ENCODE measurements at places on chromosomes 5 and 9.

DNA sequence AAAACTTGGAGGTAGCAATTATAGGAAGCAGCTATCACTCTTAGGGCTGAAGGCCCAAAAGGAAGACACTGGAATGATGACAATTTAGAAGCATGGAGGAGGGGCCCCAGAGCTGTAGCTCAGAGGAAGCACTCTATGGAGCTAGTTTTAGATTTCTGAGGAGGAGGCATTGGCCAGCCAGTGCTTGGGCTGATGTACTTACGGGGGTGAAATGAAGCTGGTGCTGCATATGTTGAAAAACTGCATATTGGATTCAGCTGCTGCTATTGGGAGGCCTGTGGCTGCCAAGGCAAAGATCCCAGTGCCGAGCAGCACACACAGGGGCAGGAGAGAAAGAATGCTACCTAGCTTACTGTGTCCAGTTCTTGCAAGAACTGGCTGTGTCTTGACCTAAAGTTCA, 53.9 kb upstream of the HMHB1 start:
- DNase-seq, result no peak

DNA sequence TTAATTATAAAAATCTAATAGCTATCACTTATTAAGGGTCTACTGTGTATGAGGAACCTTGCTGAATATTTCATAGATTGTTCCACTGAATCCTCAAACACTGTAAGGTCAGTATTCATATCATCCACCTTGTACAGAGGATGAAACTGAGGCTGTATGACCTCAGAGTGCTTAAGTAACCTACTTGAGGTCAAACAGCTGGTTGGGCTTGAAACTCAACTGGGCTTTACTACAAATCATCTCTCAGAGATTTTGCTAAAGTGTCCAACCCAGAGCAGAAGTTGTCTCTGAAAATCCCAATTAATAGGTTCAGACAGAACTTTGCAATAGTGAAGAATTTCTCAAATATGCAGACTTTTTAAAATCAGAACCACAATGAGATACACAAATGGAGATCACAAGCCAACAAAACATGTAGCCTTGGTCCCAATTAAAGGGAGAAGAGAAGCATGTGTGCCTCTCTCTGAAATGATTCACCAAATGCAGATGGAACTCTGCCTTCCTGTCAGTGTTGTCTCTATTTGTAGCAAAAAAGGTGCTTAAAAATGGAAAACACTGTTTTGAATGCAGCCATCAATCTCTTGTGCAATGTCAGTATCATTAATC, 131.4 kb downstream of the FAM114A2 start:
- DNase-seq, result no peak

DNA sequence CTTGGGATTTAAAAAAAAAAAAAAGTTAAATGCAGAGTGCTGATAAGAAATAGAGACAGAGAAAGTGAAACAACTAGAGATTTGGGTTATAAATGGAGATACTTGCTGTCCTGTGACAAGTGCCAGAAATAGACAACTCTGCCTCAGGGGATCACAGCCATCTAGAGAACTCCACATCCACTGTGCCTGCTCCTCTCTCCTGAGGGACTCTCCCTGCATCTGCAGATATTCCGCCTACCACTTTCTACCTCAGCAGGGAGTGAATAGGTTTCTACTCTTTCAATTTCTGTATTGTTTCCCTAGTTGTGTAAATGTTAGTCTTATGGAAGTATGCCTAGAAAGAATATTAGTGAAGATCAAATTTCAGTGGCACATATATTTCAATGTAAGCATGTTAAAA, 307.2 kb downstream of the HTR1A start:
- DNase-seq, result no peak

GRCh38 chr5:60066502-60066901, 173.0 kb upstream of the PDE4D start:
- DNase-seq, result no peak

DNA sequence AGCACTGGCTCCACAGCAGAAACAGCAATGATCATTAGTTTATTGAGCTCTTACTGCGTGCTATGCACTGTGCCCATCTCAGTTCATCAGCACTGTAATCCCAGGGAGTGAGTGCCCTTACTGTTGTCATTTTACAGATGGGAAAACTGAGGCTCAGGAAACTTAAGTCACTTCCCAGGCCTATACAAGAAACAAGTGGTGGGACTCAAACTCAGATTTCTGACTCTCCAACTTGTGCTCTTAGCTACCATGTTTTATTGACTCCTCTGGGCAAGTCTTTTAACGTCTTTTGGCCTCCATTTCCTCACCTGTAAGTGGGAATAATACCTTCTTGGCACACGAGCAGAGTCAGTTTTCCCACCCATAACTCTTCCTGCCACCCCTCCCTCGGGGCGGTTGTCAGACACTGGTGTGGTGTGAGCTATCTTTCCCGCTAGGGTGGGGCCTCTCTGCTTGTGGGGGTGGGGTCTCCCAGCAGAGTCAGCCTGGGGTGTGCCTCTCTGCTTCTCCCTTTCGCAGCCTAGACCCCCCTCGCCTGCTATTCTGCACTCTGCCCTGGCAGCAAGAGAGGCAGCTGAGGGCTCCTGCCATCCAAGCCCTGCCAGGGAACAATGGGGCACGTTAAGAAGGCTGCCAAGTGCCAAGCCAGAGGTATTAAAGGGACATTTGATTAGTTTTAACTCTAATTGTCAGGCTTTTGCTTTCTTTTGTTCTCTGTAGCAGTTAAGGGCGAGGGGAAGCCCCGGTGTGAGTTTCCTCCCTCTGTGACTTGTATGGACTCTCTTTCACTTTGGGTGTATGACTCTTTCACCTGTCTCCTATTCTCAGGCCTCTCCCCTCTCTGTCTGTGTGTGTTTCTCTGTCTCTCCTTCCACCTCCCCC, 12.1 kb downstream of the GALNT10 start:
- no peak for DNase-seq

DNA sequence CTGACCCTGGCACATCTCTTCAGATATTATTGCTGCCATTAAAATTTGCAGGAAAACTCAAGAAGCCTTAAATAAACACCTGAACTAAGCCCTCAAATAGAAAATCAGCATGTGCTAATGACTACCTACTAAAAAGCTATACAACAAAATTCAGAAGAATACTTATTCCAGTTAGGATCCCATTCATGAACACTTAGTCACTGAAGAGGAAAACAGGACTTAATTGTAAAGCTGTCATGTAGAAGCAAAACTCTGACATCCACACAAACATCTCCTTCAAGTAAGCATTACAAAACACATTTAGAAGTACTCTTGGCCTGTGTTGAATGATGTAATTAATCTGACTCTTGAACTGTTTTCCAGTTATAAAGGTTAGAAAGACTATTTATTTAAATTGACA, 19.9 kb downstream of the ELL2 start:
- DNase-seq, result no peak

DNA sequence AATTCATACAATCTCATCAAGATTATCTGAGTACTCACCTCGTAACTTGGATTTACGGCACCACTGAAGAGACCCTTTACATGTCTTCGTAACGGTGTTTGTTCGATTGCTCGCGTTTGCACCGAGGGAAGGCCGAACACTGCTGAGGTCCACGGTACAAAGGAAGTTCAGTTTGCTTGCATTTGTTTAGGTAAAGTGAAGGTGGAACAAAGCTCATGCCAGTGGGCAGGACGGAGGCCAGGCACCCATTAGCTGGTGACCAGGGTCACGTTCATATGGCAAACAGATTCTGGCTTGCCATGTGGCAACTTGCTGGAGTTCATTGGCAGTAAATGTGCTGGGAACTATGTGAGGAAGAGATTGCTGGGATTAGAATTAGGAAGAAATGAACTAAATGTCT, 164.8 kb downstream of the MACROH2A1 start:
- no peak for DNase-seq

DNA sequence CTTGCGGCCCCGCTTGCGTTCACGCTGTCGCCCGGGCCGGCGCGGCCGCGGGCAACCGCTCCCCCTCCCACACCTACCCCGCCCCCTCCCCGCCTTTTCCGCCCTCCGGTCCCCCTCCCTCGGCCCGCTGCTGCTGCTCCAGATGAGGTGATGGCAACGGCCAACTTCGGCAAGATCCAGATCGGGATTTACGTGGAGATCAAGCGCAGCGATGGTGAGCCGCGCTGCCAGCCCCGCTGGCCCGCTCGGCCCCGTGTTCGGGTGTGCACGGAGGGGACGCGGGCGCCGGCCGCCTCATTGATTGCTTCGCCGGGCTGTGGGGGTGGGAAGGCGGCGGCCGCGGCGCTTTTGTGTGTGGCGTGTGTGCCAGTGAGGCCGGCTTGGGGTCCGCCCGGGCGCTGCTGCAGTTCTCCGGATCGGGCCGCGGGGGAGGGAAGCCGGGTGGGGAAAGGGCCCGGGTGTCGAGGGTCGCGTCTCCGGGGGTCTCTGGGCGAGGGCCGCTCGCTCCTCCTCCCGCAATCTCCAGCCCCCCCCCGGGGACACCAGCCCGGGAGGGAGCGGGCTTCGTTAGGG, 403 bp downstream of the KIF2A start:
- DNase-seq, result peak; percentile 55

DNA sequence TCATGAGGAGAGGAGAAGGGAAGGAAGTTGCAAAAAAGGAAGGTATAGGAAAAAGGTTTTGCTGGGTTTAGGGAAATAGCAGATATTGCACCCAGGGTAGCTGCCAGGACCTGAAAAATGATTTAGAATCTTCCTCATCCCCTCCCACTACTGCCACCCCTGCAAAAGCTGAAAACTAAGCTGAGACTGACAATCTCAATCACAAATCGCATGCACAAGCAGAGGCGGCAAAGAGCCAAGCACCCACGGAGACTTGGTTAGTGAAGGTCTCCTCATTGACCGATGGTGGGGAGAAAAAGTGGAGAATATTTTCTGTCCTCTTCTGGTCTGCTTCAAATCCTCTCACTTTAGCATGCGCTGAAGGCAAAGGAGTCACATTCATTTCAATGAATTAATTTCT, 39.1 kb upstream of the PAM start:
- DNase-seq, result no peak

DNA sequence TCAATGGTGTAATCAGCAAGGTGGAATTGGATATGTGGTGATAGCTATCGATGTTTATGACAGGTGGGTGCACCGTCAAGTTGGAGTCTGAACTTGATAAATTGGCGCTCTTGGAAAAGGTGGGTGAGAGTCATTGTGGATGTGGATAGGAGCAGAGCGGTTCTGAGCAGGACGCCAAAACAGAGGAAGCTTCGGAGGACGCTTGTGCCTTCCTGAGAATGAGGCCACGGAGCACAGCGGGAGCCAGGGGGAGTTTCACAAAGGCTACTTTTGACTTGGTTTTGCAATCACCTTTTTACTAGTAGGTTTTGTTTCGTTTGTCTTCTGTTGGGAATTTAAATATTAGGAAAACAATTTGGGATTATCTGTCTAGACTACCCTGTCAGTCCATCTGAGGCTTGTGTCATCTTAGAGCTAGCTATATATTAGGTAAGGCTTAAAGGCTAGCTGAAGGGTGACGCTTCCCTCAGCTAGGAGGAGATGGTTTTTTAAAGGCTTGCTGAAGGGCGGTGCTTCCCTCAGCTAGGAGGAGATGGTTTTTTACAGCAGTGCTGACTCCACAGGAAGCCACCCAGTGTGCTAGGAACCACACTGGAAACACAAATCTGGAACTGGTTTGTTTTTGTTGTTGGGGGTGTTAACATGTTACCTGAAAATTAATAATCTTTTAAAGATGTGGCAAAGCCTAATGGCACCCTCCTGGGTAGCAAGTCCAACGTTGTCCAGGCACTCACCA, 142.4 kb upstream of the IRX4 start:
- no peak for DNase-seq

DNA sequence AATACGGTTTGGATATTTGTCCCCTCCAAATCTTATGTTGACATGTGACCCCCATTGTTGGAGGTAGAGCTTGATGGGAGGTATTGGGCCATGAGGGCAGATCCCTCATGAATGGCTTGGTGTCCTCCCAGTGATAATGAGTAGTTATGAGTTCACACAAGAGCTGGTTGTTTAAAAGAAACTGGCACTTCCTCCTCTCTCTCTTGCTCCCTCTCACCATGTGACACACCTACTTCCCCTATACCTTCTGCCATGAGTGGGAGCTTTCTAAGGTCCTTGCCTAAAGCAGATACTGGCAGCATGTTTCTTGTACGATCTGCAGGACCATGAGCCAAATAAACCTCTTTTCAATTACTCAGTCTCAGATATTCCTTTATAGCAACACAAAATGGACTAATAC, 132.0 kb downstream of the PIK3R1 start:
- no peak for DNase-seq

DNA sequence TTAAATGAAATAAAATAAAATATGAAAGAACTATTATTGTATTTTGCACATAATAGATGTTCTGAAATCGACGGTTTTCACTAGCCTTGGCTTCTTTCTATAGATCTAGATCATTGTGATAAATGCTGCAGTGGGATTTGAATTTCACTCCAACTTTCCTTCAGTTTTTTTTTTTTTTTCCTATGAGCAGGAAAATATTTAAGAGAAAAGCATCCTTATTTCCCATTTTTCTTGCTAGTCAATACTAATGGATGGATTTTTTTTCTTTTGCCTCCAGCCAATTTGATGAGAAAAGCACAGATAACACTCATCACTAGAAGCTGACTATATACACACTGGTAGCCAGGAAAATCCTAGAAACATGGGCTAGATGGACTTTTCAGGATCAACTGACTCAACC, 249.0 kb downstream of the NFIB start:
- DNase-seq, result no peak

DNA sequence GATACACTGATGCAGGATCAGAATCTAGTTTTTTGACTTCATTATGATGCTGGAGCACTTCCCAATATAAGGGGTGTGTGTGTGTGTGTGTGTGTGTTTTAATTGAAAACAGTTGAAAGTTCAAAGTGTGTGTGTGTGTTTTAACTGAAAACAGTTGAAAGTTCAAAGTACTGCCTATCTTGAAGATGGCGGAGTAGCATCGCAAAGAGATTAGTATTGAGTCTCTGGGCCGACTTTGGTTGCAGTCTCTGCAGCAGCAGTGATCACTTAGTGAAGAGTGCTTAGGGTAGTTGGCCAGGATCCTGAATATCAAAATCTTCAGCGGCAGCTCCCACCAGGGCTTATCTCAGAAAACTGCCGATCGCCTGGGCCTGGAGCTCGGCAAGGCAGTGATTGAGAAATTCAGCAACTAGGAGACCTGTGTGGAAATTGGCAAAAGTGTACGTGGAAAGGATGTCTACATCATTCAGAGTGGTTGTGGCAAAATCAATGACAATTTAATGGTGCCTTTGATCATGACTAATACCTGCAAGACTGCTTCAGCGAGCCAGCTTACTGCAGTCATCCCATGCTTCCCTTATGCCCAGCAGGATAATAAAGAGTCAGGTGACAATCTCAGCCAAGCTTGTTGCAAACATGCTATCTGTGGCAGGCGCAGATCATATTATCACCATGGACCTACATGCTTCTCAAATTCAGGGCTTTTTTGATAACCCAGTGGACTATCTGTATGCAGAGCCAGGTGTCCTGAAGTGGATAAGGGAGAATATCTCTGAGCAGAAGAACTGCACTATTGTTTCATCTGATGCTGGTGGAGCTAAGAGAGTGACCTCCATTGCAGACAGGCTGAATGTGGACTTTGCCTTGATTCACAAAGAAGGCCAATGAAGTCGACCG, 7.3 kb upstream of the SCAI start:
- no peak for DNase-seq

- DNase-seq, result no peak
Measured at GRCh38 chr9:131732636-131733289, 7.1 kb downstream of the RAPGEF1 start.

Measured in spinal cord (tissue), 10 donors.